ENCODE measurements at places on chromosomes 4 and X.

- DNase-seq: no peak
Measured at GRCh38 chrX:95055991-95056390, 1382.0 kb downstream of the FAM133A start.

- no peak for DNase-seq
Measured at GRCh38 chr4:80446248-80446647, 110.7 kb downstream of the CFAP299 start.

GRCh38 chr4:31086756-31087330 is 366.7 kb downstream of the PCDH7 start:
- DNase-seq: no peak

DNA sequence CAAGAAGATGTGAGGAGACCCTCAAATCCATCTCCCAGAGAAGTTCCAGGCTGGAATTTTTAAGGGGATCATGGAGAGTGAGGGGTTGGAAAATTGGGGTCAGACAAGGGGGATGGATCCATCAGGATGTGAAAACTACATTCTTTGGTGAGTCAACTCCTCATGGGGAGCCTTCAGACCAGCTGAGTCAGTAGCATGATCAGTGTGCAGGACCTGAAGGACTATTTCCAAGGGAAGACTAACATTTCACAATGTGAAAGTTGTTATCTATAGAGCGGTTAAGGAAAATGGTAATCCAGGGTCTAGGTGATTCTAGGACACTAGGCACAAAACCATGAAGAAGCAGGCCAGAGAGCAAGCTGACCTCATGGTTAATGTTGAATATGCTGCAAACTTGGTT is 38.6 kb upstream of the CEP135 start:
- DNase-seq: peak; percentile 49

DNA sequence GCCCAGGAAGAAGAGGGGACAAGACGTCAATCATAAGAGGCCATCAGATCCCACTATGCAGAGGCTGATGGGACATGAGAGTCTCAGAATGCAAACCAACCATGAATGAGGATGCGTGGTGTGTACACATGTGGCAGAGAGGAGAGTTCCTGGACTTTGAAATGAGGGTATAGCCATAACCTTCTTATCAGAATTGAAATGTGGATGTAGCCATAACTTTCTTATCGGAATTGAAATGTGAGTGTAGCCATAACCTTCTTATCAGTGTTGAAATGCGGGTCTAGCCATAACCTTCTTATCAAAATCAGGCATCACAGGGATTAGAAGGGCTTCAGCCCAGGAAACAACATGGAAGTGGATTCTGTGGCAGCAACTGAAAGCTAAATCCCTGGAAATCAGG is 415.5 kb upstream of the FAT1 start:
- no peak for DNase-seq
